ENCODE measurements at places on chromosomes 12 and 14.

DNA sequence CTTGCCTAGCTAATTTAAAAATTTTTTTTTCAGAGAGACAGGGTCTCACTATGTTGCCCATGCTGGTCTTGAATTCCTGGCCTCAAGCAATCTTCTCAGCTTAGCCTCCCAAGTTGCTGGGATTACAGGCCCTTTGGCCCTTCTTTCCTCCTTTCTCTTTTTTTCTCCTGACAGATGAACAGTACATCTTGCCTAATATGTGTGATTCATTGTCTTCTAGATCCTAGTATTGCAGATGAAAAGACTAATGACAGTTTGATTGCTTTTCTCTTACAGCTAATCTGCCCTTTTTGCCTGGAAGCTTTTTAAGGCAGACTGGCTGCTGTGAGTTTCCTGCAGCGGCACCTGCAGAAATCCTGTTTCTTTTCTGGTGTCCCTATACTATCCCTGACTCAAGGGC is 12.0 kb downstream of the DEPDC4 start:
- no peak for DNase-seq

DNA sequence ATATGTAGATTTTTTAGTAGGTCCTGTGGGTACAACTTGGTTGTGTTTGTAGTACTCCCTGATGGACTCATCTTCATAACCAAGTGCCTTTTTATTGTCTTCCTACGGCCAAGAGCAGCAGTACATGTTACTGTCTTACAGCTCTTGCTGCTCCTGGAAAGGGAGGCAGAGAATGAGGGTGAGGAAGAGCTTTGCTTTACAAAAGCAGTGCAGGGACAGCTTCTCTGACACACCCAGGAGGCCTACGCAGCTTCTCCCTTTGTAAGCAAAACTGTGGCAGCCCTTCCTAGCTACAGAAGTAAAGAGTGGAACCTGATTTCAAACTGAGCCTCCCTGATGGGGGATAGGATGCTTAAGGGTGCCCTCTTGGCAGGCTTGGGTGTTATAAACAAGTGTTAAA is 18.6 kb downstream of the MYRFL start:
- no peak for DNase-seq

- no peak for DNase-seq
Observed at GRCh38 chr14:49946320-49947141, 53.6 kb downstream of the ARF6 start.

DNA sequence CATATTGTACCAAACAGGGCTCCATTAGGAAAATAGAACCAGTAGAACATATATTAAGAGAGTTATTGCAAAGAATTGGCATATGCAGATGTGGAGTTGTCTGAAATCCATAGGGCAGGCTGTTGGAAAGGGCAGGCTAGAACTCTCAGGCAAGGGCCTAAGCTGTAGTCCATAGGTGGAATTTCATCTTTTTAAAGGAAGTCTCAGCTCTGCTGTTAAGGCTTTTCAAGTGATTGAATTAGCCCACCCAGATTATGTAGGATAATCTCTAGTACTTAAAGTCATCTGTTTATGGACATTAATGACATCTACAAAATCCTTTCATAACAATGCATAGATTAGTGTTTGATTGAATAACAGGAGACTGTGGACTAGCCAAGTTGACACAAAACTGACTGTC is 59.4 kb downstream of the RAD51B start:
- DNase-seq: no peak

DNA sequence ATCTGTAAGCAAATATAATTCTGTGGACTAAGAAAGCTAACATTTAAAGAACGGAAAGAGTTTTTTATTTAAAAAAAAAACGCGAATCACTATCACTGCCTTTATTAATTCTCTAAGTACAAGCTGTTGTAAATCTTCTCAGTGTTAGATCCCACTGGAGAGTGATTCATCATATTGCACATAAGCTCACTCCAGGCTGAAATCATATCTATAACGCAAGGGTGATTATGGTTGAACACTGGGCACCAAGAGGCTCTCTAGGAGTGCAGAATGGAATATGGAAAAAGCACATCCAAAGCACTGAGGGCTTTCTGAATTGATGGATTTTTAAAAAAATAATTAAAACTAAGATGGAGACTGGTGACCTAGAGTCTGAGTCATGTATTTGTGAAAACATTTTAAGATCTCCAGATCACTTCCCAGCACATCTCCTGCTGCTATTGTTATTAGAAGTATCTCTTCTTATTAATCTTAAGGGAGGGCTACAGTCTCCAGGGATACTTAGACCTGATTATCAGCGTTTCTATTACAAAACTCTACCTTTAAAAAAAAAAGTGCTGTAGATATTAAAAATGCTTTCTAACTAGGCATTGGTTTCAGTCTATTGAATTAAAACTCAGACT is 1106.8 kb downstream of the AACS start:
- DNase-seq: no peak

- no peak for DNase-seq
Observed at GRCh38 chr12:63294327-63294632, 143.3 kb upstream of the AVPR1A start.

GRCh38 chr14:20295067-20295466 is 10.7 kb downstream of the TTC5 start:
- no peak for DNase-seq

DNA sequence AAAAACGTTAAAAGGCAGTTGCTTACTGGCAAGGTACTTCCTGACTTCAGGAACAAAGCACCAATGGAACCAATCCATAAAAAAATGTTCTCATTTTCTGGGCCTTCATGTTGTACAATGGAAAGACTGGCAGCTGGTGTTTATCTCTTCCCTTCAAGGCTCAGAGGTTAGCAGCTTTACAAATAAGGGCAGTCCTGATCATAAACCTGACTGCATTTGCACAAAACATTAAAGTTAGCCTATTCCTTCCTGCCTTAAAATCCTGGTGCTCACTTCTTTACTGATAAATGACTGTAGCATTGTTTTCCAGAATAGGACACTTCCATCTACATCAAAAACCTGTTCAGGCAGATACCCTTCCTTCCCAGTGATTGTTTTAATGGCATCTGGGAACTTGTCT is 19.2 kb downstream of the IL26 start:
- DNase-seq: no peak

GRCh38 chr14:24798911-24799462 is 165.0 kb upstream of the GZMB start:
- no peak for DNase-seq

DNA sequence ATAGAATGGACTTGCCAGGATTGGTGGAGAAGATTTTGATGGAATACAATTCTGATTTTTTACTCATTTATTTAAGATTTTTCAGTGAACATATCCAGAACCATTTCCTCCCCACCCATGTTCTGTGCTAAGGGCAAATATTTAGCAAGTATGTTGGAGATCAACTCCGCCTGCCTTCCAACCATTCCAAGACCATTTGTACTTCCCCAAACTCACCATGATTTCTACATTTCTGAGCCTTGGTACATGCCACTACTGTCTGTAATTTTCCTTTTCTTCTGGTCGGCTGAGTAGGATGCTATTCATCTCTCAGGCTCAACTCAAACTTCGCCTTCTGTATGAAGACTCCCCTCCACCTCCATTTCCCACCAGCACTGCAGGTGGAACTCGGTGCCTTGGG is 150.6 kb downstream of the NTF3 start:
- no peak for DNase-seq
